NCI-H1436 (cell line): ENCODE measurements at places on chromosomes 5 and 9.

GRCh38 chr5:88304356-88304755 lies 35.7 kb upstream of the TMEM161B start:
- DNase-seq = no peak

GRCh38 chr5:177365845-177366527 lies 8.3 kb downstream of the RGS14 start:
- no peak for DNase-seq

DNA sequence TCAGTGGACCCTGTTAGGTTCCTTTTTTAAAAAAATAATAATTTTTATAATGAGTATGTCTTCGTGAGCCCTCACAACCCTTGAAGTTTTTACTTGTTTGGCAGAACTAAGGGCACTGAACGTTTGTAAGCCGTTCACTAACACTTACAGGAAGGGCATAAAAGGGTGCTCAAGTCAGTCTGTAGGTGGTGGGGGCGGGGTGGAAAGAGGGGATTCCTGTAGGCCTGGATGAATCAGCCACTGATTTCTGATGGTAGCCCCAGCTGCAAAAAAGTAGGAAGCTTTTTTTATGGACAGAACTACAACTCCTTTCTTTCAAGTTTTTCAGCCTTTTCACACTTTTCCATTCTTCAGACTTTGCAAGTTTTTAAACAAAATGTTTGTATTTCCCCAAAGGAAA lies 35.8 kb downstream of the PIK3R1 start:
- DNase-seq = no peak

- DNase-seq = no peak
These were observed 1329.5 kb upstream of the WWC1 start for GRCh38 chr5:166961913-166962312.

GRCh38 chr9:99513441-99514112 lies 291.5 kb downstream of the SEC61B start:
- DNase-seq = no peak

- no peak for DNase-seq
These were observed 413.8 kb upstream of the CCNH start for GRCh38 chr5:87826507-87826906.

DNA sequence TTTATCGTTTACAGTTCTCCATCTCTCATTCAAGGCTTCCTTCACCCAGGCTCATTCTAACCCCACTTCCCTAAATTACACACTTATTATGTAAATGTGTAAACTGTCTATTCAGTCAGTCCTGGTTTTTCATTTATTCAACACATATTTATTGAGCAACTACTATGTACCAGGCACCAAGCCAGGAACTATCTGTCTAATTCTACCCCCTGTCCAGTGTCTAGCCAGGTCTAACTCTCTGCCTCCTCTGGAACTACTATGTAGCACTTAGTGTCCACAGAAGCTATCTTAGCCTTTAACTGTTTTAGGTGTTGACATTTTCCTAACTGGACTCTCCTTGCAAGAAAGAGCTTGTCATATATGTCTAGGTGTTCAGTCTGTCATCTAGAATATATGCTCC lies 56.5 kb downstream of the PDE4D start:
- DNase-seq = no peak

GRCh38 chr9:72349911-72350310 lies 15.1 kb downstream of the ZFAND5 start:
- no peak for DNase-seq

GRCh38 chr9:90457386-90458190 lies 185.0 kb downstream of the DIRAS2 start:
- DNase-seq = no peak

DNA sequence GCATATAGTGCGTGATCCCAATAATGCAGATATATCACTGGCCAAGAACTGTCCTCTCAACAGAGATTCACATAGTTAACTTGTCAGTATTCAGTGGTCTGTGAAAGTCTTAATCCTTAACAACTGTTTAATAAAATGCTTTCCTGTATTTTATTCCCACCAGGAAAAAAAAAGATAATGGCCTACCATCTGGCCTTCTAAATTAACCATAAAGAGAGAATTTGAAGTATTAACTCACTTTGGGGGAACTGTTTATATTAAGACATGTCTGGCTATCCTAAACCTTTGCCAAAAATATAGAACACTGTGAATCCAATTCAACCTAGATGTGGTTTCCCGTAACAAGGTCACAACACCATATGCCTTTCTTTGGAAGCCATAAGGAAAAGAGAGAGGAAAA lies 818 bp upstream of the FREM1 start:
- DNase-seq = no peak

DNA sequence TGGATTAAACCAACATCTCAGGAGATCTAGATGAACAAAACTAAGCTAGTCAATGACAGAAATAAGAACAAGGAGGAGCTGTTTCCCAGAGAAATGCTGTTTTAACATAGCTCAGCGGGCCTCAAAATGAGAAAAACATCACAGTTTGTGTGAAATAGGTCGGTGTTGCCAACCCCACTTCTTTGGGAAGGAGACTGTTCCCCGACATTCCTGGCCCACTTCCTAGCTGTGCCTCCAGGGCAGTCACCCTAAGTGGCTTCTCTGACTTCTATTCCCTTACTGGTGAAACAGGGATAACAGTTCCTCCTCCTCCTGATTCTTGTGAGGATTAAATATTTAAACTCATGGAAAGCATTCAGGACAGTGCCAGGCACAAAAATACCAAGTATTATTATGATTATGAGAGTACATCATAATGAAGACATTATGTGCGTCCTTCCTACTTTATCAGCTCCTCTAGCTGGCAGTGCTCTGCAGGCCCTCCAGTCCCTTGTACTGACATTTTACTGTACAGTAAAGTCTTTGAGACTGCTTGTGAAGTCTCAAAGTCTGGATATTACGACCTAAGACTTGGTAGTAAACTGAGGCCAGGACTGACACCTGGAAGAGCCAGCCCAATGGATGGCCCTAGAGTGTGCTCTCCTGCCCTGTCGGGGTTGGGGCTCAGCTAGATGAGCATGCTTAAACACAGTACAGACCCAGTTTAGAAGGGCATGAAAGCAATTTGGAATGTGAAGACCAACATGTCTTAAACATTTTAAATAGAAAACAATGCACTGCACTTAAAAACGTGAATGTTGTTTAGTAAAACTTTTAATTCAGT lies 7.3 kb downstream of the ISCA1 start:
- no peak for DNase-seq

DNA sequence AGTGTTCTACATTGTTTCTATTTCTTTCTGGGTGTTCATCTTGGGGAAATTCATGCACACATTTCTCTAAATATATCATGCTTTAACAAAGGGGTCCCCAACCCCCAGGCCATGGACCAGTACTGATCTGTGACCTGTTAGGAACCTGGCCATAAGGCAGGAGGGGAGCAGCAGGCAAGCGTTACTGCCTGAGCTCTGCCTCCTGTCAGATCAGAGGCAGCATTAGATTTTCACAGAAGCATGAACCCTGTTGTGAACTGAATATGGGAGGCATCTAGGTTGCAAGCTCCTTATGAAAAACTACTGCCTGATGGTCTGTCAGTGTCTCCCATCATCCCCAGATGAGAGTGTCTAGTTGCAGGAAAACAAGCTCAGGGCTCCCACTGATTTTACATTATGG lies 270.0 kb downstream of the AGTPBP1 start:
- DNase-seq = no peak

- DNase-seq = no peak
These were observed 1.9 kb downstream of the VLDLR start for GRCh38 chr9:2623288-2624050.

- peak; percentile 94 for DNase-seq
These were observed at the start of gene RPL37 for GRCh38 chr5:40834849-40835787. Gene RPL37, minus strand, starts transcription at chr5:40835222. Its CDS starts 37 bp downstream, at chr5:40835185.

DNA sequence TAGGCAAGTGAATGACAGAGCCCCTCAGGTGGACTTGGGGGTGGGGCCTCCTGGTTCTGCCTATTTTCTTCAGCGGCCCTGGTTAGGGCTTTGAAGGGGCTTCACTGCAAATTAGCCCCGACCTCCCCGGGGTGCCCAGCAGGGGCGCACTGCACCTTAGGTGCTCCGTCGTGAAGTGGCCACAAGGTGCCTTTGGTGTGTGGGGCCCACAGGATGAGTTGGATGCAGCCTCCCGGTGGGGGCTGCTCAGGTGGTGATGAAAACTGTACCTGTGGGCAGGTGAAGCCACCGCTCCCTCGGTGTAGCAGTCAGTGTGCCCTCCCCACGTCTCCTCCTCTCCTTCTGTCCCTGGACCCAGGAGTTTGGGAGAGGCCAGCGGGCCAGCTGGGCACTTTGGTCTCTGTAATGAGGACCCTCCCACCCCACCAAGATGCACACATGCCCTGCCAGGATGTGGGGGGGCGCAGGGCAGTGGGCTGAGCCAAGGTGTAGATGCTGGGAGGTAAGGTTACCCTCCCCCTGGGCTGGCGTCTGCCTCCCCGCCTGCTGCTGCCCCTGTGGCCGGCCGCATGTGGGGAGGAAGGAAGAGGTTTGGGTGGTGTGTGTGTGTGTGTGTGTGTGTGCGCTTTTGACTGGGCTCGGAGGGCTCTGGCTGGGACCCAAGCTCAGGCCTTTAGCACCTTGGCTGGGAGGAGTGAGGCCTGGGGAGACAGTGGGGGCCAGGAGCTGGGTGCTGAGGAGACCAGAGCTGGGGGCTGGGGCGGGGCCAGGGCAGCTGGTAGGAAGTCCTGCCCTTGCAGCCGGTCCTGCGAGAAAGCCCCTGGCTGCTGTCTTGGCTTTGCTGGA lies 55.6 kb downstream of the RXRA start:
- DNase-seq = no peak

DNA sequence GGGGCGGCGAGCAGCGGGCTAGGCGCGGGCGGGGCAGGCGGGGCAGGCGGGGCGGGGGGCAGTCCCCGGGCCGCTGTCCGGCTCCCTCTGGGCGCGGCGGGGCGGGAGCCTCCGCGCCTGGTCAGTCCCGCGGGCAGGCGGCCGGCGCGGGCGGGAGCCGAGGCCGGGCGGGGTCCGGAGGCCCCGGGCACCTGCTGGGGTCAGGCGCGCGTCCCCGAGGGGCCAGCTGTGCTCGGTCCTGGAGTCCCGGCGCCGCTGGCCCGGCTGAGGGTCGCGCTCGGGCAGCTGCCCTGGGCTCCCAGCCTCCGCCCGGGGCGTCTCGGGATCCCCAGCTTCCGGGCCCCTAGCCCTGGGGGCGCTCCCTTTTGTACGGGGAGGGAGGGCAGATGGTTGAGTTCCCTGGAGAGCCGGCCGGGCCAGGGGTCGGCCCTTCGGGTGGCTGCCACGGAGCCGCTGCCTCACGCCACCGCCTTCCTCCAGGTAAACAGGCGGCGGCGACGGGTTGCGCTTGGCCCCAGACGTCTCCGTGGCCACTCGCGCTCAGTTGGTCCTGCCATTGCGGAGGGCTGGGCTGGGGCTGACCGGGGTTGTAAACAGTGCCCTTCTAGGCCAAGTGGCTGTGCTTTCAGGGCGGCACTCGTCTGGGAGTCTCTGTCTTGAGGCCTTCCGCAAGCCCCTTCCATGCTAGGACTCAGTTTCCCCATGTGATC lies 473 bp downstream of the ZBTB34 start:
- no peak for DNase-seq

- DNase-seq = no peak
These were observed 11.9 kb downstream of the TRIO start for GRCh38 chr5:14155075-14155474.

GRCh38 chr5:160129841-160130240 lies 10.6 kb upstream of the PWWP2A start:
- DNase-seq = no peak

DNA sequence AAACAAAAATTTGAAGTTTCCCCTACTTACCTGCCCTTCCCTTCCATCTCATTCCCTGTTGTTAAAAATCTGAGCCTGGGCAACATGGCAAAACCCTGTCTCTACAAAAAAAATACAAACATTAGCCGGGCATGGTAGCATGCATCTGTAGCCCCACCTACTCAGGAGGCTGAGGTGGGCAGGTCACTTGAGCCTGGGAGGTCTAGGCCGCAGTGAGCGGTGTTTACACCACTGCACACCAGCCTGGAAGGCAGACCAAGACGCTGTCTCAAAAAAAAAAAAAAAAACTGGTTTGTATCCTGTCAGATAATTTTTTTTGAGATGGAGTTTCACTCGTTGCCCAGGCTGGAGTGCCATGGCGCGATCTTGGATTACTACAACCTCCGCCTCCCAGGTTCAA lies 16.3 kb upstream of the REEP5 start:
- no peak for DNase-seq

- DNase-seq = no peak
These were observed 817.8 kb downstream of the TLE1 start for GRCh38 chr9:80871596-80871995.

GRCh38 chr9:129491487-129491855 lies 129.4 kb downstream of the C9orf50 start:
- no peak for DNase-seq

- DNase-seq = no peak
These were observed 5.3 kb upstream of the PLPP1 start for GRCh38 chr5:55540024-55540423.

DNA sequence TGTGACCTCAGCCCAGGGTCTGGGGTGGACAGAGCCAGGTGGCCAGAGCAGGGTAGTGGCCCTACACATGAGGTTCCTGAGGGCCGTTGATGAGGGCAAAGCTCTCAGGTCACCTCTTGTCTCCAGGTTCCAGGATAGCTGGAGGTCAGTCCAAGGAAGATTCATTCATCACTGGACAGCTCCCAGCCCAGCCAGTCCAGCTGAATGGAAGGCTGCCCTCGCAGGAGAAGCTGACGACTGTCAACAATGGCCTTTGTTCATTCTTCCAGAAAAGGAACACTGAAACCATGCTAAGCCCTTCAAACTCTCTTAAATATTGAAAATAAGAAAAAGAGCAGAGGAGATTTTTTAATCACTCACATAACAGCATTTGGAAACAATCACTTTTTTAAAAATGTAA lies 169.7 kb upstream of the TBCA start:
- DNase-seq = no peak

DNA sequence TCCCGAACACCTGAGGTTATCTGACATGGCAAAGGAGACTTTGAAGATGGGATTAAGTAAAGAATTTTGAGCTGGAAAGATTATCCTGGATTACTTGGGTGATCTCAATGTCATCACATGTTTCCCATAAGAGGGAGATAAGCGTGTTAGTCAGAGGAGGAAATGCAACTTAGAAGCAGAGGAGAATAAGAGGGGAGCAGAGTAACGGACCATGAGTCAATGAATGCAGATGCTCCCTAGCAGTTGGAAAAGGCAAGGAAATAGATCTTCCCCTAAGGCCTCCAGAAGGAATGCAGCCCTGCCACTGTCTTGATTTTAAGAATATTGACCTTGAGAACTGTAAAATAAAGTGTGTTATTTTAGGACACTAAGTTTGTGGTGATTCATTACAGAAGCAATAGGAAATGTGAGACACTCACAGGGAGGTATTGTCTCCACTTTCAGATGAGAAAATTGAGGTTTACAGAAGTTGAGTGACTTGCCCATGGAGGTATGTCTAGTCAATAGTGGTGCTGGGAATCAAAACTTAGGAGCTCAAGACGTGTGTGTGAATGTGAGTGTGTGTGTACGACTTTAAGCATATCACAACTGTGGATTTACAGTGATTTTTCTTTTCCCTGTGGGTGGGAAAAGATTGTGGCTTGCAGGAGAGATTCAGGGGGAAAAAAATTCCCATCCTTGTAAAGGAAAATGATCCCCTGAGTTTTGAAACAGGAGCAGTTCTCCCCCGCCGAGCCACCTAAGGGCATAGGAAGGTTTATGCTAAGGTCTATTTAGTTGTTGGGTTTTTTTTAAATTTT lies 125.3 kb downstream of the TRIM32 start:
- no peak for DNase-seq

GRCh38 chr5:172452398-172453205 lies 1.7 kb downstream of the SH3PXD2B start:
- no peak for DNase-seq
